ENCODE measurements at places on chromosomes 5 and 9.

GRCh38 chr9:90793729-90794128 is 7.9 kb upstream of the SYK start:
- no peak for DNase-seq

- DNase-seq, result no peak
These were observed 82.2 kb upstream of the RANBP3L start for GRCh38 chr5:36383942-36384341.

DNA sequence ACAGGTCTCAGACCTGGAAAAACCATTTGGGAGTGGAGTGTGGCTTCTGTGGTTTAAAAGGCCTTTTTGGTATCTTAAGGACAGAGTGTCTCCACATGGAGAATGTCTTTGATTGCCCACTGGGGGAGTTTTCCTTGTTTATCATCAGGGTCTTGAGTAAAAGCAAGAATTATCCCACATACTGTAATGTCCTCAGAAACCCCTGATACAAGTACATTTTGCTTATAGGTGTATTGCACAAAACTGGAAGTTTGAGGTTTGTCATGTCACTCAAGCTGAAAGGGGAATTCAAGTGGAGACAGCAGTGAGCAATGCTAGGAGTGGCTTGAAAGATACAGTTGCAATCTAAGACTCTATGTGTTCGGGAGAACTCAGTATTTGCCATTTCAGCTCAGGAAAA is 62.7 kb upstream of the GRAMD2B start:
- DNase-seq, result no peak

DNA sequence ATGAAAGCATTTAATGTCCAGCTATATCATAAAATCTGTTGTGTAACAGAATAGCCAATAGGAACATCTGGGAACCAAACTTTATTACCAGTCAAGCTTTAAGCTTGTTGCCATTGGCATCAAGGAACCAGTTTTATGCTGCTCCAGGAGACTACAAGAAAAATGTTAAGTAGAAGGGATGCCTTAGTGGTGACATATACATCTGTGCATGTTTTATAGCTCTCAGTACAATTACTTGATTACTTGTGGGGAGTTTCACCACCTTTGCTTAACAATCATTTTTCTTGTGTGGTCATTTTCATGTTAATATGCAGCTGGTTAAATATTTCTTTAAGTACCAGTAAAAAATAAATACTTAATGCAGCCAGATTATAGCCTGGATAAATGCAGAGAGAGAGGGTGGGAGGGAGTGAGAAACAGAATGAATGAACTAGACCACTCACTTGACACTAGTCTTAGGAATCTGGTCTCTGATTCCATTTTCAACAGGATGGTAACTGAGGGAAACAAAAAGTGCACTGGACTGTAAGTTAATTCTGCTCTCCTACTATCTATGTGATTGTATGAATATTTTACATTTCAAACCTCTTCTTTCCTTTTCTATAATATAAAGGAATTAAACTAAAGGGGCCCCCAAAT is 35.7 kb upstream of the LURAP1L start:
- no peak for DNase-seq

GRCh38 chr5:150676578-150676977 is 15.5 kb downstream of the MYOZ3 start:
- no peak for DNase-seq

DNA sequence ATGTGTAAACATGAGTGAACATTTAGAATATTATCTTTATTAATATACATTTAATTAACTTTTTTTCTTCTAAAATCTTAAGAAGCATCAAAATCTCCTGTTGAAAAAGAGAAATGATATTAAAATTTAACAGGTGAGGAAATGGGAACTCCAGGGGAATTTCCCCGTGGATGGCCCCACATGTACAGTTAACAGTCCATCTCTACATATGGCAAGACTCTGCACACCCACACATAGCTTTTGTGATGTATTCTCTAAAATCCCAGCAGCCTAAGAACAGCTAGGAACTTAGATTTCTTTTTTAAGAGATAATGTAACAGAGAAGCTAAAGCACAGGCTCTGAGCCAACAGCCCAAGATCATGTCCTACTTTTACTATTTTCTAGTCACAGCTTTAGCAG is 556.3 kb upstream of the RGMB start:
- no peak for DNase-seq

GRCh38 chr5:136174021-136174659 is 18.8 kb downstream of the SMIM32 start:
- DNase-seq, result no peak

- no peak for DNase-seq
These were observed 71.6 kb downstream of the SETX start for GRCh38 chr9:132283165-132283564.

- no peak for DNase-seq
These were observed 83.9 kb downstream of the TRPM3 start for GRCh38 chr9:71037521-71037920.

DNA sequence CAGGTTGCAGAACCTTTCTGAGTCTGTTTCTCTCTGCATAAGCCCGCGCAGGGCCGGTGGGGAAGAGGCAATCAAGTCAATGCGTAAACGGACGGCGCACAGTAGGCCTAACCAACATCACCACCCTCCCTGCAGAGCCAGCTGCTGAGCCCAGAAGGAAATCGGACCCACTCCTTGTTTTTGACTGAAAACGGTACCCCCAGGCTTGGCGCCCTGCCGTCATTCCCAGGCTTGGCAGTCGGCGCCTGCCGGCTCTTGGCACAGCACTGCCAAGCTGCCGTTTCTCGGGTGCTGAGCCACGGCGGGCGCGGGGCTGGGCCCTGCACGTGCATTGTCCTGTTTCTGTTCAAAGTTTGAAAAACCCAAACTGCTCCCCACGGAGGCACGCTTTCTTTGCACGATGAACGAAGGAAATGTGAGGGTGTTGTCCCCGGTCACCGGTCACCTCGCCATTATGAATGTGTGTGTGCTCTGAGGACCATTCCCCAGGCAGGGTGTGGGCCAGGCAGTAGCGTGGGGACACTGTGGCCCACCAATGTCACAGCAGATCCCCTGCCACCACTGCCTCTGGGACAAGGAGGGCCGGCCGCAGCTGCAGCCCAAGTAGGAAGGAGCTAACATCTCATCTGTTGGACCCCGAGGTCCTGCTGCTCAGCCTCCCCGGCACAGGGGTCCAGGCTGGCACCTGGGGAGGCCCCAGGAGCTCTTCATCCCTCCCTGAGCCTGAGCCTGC is 20.1 kb downstream of the FIBCD1 start:
- DNase-seq, result no peak

DNA sequence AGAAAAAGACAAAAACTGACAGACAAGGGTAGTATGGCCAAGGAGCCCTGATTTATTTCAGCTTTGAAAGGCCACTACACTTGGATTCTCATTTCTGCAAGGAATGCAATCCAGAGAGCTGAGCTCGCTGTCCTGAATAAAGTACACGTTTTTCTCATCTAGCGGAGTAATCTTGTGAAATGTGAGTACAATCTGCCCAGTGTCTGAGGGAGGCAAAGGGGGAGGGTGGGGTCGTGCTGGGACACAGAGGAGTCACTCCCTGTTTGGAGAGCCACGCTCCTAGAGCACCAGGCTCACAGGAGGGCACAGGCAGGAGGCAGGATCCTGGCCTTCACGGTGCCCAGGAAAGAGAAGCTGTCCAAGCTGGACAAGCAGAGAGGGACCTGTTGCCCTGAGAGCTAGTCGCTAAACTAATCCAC is 51.0 kb upstream of the IFNK start:
- no peak for DNase-seq

Measured in sciatic nerve (tissue), 2 donors.